ENCODE measurements at places on chromosomes 1 and 21. TPM values are rescaled to one million over a fixed set of nuclear protein-coding genes. Genes with fewer than 3 reads are reported as not detected.

The GBP4 gene
- 9.6 TPM for total RNA-seq

GRCh38 chr1:108194051-108194450, 6.1 kb downstream of the SLC25A24 start:
- DNase-seq, result no peak

GRCh38 chr1:33643216-33643615, 170.8 kb downstream of the ZSCAN20 start:
- no peak for DNase-seq

- no peak for DNase-seq
Measured at GRCh38 chr1:220121791-220122530, 28.0 kb downstream of the IARS2 start.

- no peak for DNase-seq
Measured at GRCh38 chr1:46520063-46520911, 30.7 kb downstream of the DMBX1 start.

DNA sequence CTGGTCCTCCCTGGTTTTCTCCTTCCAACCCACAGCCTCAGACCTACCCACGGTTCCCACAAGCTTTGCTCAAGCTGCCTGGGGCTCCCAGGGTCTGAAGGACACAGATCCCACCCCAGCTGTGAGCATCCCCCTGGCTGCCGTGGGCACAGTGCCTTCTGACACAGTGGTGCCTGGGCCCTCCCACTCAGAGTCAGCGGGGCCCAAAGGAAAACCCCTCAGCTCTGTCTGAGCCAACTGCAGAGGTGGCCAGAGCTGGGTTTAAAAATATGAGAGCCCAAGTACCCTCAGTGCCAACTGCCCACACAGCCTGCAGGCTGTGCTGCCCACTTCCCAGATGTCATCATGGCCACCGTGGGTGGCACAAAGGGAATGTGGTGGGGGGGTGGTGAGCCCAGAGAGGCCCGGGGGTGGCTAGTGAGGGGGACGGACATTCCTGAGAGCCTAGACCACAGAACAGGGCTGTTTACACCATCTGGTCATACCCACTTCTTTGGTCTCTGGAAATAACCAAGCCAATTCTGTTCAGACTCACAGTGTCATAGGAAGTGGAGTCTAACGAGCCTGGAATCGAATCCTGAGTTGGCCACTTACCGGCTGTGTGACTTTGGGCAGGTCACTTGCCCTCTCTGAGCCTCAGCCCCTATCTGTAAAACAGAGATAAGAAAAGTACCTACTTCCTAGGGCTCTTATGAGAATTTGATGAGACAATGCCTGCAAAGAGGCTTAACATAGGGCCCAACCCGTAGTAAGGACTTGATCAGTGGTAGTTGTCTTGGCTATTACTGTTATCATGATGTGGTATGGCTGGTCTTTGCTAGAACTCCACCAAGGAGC, 85.5 kb downstream of the CAMK2N1 start:
- DNase-seq, result no peak
